Occipital lobe (tissue), 3 donors: ENCODE measurements at places on chromosomes 3 and 15.

DNA sequence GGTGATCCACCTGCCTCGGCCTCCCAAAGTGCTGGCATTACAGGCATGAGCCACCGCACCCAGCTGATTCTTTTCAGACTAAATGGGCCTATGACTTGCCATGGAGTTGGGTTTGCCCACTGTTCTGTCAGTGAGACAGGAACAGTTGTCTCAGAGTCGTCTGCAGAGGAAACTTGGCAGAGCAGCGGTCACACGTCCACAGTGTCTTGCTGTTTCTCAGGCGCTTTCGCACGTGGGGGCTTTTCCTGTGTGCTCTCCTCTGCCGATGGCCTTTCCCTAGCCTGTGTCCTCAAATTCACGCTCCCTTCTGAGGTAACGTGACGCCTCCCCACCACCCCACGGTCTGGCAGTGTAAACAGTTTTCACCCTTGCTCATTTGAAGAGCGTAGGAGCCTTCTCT, 11.3 kb downstream of the TMEM44 start:
- DNase-seq = peak; percentile 32

DNA sequence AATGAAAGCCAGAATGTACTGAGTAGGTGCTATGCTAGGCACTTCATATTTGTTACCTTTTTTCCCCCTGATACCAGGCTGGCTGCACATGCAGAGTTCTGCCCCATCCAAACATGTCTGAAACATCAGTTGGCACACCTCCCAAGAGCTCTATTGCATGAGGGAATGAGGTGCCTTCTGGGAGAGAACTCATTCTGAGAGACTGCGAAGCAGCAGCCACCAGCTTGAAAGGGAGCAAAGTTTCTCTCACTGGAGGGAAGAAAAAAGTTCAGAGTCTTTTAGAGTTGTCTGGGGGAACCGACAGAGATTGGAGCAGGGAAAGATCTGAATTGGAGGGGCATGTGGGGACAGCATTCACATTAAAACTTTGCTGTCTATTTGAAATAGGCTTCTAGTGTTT, 84.1 kb downstream of the AGBL1 start:
- no peak for DNase-seq

DNA sequence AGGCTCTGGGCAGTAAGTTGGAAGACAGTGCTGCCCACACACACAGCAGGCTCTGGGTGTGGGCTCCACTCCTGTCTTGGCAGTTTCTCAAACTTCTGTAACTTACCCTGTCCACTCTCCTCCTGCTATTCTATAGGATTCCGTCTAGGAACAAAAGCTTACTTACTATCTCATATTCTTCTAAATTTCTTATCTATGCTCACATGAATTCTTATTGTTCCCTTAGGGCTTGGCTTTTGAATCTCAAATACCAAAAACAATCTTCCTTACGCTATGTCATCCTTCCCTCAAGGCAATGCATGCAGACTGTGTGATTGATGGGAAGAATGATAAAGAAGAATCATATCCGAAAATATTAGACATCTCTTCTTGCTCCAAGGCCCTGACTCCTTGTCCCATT, 425.9 kb upstream of the ONECUT1 start:
- DNase-seq = no peak

DNA sequence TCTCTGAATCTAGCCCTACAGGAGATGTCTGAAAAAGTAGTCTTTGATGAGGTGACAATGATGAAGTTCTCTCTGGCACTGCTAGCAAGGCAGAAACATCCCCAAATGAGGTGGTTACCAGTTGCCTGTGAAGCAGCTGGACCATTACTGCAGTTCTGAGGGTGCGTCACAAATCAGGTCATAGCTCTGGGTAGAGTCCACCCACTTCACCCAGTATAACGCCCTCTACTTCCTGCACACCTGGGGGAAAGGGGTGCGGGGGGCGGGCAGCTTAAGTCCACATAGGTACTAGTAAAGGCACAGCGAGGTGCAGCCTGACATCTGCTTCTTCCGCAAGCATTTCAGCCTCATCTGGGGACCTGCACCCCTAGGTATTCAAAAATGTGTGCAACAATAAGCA, 13.4 kb upstream of the SATB1 start:
- no peak for DNase-seq

DNA sequence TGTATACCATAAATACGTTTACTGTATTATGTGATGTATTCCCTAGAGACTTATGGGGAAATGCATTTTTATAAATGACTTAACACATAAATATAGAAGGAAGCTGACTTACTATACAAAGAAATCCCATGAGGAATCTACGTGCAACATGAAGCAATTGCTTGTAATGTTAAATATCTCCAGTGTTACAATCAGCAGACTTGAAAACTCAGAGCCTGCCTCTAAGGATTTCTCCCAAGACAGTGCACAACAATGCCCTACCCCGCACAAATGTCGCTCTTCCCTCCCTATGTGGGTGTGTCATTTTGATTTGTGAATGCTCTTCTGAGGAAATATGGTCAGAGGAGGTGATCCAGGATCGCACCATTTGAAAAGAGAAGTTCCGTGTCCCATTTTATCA, 629.0 kb downstream of the NR2F2 start:
- no peak for DNase-seq

DNA sequence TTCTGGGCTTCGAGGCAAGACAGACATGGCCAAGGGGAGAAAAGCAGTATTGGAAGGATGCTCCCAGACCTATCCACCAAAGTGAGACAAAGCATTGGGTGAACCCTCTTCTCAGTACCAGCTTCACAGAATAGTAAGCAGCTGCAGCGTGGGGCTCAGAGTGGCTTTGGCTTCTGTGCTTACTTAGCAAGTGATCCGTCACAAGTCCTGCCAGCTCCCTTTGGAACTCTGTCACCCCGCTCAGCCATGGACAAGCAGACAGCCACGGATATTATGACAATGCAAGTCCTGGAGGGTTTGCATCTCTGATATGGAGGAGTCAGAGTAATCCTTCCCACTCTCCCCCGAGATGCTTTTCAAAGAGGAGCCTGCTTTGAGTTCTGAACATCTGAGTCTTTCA, 90.8 kb downstream of the SLCO3A1 start:
- DNase-seq = no peak

DNA sequence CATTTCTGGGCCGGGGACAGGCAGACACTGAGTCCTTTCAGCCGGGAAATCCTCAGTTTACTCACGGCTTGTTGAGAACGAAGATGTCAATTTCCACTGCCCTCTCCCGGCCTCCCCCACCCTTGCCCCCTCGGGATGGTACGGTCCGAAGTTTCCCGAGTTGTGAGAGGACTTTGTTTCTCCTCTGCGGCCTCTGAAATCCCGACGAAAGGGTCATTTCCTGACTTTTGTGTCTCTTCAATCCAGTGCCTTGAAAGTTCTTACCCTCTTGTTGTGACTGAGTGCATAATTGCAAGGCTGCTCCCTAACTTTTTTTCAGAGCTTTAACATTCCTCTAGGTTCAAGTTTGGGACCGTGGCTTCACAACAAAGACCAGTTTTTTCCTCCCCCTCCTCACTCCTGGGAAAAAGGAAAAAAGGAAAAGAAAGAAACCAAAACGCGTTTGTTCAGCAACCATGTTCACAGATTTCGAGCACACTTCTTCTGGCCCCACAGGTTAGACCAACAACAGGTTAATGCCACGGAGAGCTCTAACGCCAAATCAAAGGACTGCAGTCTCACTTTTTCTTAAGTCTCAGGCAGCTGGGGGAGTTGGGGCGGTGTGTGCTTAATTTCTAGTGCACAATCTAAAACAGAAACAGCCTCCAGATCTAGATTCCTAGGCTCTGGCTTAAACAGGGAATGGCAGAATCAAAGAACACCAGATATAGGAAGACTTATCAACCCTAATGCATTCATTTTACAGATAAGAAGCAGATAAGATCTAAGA, 138.9 kb downstream of the TMCO5A start:
- DNase-seq = no peak

- DNase-seq = no peak
These were observed 19.2 kb downstream of the CLDN11 start for GRCh38 chr3:170437696-170438407.

DNA sequence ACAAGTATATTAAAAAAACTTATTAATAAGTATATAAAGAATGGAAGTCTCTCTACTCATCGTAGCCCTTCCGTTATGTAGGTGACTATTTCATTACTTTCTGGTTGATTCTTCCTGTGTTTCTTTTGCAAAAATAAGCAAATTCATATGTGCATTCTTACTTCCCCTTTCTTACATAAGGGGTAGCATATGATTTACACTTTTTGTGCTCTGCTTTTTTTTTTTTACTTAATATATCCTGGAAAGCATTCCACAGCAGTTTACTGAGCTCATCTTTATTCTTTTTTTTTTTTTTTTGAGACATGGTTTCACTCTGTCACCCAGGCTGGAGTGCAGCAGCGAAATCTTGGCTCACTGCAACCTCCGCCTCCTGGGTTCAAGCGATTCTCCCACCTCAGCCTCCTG, 12.9 kb downstream of the SCAMP5 start:
- DNase-seq = no peak

- no peak for DNase-seq
These were observed 392.2 kb downstream of the LRTM1 start for GRCh38 chr3:54535619-54536018.

GRCh38 chr15:70097063-70097320, 725 bp downstream of the TLE3 start:
- no peak for DNase-seq

DNA sequence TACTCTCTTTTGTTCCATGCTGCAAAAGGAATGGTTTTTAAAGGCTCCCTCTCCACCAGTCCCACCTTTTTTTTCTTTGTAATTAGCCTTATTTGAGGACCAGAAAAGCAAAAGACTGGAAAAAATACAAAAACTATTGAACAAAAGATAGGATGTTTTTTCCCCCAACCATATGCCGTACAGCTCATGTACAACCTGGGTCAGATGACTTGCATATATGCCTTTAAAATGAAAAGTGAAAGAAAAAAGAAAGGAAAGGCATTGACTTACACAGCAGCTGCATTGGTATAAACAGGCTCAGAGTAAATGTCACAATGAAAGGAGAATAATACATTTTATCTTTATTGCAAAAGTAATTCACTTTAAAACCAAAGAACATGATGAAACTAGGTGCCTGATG, 69.5 kb upstream of the CMC1 start:
- no peak for DNase-seq

- DNase-seq = no peak
These were observed 82.8 kb upstream of the PEX5L start for GRCh38 chr3:180119567-180119966.

DNA sequence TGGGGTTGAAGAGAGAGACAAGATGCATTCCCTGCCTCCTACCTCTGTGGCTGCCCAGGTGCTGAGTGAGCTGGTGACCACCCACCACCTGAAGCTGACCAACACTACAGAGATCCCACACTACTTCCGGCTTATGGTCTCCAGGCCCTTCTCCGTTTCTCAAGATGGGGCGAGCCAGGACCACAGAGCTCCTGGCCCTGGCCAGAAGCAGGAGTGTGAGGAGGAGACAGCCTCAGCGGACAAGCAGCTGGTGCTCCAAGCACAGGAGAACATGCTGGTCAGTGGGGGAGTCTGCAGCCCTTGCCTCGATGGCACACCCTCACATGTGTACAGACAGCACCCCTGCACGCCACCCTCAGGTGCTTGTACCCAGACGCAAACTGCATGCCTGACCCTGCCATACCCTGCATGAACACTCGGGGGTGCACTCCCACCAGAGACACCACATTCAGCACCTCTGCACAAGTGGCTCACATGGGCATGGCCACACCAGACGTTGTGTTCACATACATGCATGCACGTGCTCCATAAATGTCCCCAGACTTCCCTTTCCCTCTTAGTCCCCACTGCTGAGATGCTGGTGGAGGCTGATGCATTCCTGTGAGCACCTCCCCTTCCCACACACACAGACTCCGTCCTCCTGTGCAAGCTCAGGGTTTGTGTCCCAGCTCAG, 19.0 kb downstream of the ACAA1 start:
- no peak for DNase-seq

DNA sequence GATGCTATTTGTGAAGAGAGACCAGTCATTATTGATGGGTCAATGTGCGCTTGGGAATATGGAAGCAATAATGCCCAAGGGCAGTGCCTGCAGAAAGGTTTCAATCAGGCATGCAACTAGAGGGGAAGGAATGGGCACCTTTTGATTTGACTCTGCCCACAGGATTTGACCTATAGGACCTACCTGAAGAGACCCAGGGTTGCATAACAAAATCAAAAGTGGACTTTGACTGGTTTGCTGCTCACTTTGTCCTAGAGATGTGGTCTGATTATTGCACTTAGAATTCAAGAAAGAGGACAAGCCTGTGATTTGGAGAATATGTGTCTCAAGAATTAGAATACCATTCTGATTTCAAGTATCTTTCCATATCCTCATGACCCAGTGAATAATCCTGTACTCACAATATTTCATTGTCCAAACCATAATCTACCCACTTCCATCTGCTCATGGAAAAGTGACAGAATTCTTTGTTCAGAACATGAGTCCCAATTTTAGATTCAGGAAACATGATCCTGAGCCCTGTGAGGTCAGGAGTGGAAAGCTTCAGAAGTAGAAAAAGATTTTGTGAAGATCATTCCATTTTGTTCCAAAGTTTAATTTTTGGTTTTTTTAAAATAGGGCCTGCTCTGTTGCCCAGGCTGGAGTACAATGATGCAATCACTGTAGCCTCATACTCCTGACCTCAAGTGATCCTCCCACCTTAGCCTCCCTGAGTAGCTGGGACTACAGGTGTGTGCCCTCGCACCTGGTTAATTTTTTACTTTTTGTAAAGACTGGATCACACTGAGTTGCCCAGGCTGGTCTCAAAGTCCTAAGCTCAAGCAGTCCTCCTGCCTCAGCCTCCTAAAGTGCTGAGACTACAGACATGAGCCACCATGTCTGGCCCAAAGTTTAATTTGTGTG, 151.3 kb upstream of the NR2E3 start:
- no peak for DNase-seq

- DNase-seq = no peak
These were observed 12.6 kb downstream of the GHRL start for GRCh38 chr3:10280177-10280529.

DNA sequence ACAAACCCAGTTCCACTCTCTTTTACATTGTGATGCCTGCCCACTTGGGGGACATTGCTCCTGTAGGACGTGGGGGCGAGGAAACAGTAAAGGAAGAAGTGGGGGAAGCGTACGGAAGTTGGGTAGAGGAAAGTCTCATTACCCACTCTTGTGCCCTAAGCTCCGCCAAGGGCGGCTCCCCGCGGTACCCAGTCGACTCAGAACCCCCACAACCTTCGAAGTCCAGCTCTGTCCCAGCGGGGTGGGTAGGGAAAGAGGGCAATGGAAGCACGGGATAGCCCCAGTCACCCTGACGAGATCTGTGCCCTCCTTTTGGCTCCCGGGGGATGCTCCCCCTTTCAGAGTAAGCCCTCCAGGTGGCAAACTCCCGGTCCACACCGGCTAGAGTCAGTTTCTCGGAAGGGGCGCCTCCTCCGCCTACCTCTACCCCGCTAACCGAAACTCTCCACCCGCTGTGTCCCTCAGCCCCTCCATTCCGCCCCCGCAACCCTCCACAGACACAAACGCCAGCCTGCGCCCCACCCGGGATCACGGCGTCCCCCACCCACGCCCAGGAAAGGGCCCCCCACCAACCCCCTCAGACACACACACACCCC, 527 bp downstream of the CSNK1G1 start:
- no peak for DNase-seq

DNA sequence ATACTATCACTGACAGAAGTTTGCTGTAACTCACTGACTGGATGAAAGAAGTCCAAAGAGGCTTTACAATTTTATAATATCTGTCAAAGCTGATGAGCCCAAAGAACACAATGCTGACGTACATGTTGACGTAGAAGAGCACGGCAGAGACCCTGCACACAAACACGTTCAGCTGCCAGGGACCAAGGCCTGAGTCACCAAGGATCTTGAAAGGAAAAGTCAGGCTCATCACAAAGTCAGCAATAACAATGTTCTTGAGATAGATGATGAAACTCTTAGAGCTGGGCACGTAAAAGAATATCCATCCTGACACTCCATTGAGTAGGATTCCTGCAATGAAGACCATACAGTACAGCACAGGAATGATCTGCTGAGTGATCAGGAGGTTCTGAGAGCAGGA, 10.9 kb upstream of the GPR171 start:
- DNase-seq = no peak
